ENCODE measurements at places on chromosomes 11 and 22.

- no peak for DNase-seq
These were observed 1000.9 kb downstream of the DLG2 start for GRCh38 chr11:84626256-84626655.

- DNase-seq: no peak
These were observed 21.0 kb upstream of the AMOTL1 start for GRCh38 chr11:94747146-94747545.

GRCh38 chr11:126669416-126669815 lies 313.9 kb downstream of the ST3GAL4 start:
- no peak for DNase-seq

GRCh38 chr22:24827296-24827695 lies 21.3 kb downstream of the SGSM1 start:
- no peak for DNase-seq

DNA sequence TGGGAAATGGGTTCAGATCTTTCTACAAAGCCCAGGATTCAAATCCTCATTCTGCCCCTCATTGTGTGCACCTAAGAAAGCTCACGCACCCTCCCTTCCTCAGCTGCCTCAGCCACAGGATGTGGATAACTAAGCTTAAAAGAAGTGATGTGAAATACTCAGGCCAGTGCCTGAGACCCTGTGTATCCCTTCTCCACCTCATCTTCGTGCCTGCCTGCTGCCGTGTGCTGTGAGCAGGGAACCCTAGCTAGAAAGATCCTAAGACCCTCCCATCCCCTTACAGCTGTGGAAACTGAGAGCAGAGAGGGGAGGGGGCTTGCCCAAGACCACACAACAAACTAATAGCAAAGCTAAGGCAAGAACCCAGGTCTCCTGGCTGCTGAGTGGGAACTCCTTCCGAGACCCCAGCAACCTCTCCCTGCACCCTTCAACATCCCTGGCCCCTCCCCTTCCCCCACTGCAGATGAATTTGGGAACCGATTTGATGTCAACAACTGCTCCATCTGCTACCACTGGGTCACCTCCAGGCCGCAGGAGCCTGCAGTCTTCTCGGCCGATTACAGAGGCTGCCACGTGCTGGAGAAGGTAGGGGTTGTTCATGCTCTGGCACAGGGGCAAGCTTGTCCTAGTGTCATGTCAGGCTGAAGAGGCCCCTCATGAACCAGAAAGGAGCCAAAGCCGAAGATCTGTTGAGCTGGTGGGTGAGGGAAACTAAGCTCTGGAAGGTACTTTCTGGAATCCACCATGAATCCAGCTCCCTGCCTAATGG lies 1.5 kb downstream of the ZP1 start:
- DNase-seq: no peak

DNA sequence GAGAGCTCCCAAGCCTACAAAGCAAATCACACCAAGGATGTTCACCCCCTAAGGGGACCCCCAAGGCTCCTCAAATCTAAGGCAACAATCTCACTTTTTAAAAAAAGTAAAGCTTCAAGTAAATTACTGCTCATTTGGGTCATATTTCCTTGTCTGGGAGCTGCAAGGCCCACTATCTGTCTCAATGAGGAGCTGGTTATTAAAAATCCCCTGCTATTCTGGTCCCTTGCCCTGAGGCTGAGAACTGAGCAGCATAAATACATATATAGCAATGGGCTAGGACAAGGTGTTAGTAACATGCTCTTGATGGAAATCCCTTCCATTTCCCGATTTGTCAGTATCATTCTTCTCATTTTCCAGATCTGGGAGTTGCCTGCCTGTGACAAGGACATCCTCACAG lies 119.2 kb downstream of the ETS1 start:
- no peak for DNase-seq

GRCh38 chr22:29157759-29158535 lies 47.7 kb upstream of the EMID1 start:
- DNase-seq: no peak

DNA sequence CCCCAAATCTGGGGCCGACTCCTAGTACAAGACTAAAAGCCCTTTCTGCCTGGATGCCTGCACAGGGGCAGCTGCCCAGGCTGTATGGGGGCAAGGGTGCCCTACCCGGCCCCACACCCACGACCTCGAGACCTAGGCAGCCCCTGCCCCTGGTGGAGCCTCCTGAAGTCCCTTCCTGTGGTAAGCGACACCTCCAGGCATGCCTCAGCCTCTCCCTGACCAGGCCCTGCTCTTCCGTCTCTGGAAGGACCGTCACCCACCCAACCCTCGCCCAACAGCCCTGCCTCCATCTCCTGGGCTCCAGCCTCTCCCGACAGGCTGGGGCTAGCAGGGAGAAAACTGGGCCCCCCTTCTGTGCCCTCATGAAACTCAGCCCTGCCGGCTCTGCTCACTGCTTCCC lies 22.8 kb upstream of the PPARA start:
- no peak for DNase-seq

DNA sequence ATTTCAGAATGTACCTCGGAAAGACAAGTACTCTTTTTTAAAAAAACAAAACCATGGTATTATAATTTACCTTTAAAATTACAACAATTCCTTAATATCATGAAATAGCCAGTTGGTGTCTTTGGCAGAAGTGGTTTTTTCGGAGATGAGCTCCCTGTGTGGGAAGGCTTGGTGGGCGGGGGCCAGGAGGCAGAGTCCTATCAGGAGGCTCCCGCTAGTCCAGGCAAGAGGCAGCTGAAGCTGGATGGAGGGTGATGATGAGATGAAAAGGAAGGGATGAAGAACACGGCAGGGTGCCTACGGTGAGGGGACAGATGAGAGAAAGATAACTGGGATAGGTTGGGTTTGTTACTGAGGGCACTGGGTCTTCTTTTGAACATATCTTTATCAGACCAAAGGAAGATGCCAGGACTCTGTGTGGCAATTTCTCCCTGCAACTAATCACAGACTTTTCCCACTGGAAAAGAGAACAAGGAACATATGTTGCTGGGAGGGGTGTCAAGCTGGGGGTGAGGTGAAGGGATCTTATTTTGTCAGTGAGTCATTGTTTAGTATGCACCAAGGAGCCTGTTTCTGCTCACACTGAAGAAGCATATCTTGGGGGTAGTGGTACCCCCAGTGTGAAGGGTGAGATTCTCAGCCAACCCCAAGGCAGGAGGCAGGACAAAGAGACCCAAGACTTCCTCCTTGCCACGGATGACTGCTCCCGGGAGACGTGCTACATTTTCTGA lies 91.5 kb upstream of the YWHAH start:
- no peak for DNase-seq

- no peak for DNase-seq
These were observed 114.3 kb upstream of the ZC3H12C start for GRCh38 chr11:109978895-109979294.

DNA sequence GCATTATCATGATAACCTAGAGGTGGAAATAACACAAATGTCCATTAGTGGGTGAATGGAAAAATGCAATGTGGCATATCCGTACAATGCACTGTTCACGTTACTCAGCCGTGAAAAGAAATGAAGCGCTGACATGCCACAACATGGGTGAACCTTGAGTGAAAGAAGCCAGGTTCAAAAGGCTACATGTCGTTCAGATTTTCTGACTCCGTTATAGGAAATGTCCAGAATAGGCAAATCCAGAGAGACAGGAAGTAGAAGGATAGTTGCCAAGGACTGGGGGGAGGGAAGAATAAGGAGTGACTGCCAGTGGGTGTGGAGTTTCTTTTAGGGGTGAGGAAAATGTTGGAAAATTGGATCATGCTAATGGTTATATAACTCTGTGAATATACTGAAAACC lies 133.8 kb downstream of the ATXN10 start:
- no peak for DNase-seq

- peak; percentile 56 for DNase-seq
These were observed 579 bp upstream of the CYB5R2 start for GRCh38 chr11:7673724-7674434.

DNA sequence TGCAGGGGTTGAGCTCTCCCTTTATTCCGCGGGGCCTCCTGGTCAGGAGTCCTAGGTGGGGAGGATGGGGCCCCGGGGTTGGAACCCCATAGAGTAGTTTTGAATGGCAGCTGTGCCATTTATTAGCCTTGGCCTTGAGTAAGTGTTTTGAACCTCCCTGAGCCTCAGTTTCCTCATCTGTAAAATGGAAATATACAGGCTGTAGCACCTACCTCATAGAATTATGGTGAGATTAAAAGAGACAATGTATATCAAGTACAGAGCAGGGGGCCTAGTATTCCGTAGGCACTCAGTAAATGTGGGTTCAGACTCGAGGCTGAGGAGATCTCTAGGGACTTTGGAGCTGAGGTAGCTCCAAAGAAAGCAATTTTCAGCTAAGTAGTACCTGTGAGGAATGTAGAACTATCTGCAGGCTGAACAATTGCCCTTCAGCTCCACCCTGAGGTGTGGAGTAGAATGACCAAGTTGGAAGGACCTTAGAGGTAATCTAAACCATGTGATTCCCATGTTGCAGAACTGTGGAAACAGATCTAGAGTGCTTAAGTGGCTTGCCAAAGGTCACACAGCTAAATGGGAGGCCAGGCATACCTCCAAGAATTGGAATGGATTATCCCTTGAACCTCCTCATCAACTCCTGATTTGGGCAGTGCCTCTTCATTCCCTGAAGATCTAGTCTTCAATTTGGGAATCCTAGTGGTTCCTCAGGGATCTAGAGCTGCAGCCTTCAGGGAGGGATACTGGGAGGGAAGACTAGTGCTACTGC lies 682 bp downstream of the PGAP2 start:
- DNase-seq: peak; percentile 61

DNA sequence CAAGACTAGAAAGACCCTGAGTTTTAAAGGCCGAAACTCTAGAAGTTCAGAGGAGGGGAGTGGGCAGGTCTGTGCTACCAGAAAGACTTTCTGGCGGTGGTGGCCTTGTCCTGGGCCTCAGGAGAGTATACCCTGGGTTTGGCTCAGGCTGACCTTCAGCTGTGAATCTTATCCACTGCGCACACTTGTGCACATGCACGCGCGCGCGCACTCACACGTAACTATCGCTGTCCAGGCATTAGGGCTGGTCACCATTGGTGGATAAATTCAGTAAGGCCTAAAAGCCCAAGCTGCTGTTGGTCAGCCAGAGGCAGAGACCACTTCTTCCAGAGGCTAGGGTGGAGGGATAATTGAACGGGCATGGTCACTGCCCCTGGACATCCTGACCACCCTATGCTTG lies 25.1 kb downstream of the ARHGEF17 start:
- no peak for DNase-seq

DNA sequence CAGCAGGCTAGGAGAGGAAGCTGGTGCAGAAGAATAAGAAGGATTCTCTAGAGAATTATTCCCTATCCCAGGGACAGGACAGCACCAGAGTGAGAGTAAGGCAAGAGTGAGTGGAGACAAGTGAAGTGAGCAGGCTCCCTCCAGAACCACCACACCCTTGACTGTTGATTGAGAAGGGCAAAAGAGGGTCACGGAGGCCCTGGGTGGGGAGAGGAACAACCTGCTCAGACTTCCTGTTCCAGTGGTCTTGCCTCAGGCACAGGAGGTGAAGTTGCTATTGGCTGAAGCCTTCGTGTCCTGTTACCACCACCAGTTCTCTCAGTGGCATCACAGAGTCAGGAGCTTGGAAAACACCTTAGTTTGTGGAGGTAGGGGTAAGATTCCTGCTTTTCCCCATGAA lies 51.7 kb upstream of the CCDC89 start:
- DNase-seq: peak; percentile 23

GRCh38 chr11:7686761-7687160 lies 13.5 kb upstream of the CYB5R2 start:
- no peak for DNase-seq

DNA sequence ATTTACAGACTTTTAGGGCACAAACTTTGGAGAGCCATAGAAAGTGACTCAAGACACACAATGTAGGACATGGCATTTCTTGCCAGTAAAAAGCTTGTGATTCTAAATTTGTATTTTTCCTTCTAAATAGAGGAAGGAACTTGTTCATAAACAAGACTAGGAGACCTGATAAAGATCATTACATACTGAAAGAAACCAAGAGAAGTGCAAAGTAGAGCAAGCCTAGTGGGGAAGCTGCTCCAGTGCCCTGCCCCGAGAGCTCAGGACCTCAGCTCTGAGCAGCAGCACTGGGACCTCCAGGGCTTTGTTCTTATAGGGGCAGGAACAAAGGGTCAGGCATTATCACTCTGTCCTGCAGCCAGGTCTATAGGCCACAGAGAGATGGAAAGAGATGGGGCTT lies 7.2 kb downstream of the IRAG1 start:
- DNase-seq: no peak

- no peak for DNase-seq
These were observed 154.2 kb upstream of the TTC12 start for GRCh38 chr11:113159988-113160807.

DNA sequence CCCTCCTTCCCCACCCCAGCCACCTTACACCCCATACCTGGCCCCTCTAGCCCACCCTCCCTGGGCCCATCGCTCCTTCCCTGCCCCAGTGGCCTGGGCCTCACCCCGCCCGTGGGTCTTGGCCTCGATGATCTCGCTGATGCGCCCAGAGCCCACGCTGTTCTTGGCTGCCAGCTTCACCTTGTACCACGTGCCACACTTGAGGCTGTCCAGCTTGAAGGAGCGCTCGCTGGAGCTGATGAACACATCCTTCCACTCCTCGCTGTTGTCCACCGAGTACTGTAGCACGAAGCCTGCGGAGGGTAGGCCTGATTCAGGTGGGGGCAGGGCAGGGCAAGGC lies 110.1 kb downstream of the CEP164 start:
- DNase-seq: no peak

DNA sequence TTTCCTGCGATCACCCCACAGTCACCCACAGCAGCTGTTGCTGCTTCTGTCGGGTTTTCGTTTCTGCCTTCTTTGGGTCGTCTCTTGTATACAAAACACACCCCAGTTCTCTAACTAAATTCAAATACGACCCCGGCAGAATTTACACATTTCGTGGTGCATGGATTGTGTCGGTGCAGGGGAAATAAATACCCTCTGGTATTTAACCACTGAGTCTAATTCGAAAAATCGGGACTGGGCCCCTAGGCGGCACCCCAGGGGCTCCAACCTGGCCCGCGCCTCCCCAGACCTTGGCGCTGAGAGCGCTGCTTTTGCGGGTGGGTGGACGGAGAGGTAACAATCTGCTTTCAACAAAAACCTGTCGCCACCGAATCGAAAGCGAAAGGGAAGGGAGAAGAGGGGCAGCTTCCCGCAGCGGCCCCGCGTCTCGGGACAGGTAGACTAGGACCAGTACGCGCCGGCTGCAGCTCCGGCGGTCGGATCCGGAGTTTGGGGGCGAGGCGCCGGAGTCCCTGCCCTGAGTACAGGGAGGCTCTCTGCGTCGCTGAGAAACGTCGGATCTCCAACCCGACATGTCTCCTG lies 4.4 kb downstream of the ALX4 start:
- peak; percentile 59 for DNase-seq

DNA sequence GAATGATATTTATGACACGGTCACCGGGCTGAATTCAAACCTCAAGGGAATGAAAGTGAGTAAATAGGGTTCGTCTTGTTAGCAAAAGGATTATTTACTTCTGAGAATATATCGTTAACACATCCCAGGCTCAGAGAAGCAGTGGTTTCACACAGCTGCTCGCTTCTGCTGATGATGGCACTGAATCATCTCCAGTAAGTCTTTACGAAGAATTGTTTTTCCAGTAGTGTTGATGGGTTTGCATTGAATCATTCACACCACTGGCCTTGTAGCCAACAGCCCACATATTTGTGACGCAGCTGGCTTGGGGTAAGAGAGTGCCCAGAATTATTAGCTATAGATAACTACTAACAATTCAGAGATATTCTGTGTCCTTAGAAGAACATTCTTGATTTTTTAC lies 236.3 kb downstream of the CADM1 start:
- no peak for DNase-seq
